ENCODE measurements at places on chromosomes 12 and 14.

GRCh38 chr12:53345486-53346188 is 9.5 kb upstream of the SP7 start:
- DNase-seq = no peak

DNA sequence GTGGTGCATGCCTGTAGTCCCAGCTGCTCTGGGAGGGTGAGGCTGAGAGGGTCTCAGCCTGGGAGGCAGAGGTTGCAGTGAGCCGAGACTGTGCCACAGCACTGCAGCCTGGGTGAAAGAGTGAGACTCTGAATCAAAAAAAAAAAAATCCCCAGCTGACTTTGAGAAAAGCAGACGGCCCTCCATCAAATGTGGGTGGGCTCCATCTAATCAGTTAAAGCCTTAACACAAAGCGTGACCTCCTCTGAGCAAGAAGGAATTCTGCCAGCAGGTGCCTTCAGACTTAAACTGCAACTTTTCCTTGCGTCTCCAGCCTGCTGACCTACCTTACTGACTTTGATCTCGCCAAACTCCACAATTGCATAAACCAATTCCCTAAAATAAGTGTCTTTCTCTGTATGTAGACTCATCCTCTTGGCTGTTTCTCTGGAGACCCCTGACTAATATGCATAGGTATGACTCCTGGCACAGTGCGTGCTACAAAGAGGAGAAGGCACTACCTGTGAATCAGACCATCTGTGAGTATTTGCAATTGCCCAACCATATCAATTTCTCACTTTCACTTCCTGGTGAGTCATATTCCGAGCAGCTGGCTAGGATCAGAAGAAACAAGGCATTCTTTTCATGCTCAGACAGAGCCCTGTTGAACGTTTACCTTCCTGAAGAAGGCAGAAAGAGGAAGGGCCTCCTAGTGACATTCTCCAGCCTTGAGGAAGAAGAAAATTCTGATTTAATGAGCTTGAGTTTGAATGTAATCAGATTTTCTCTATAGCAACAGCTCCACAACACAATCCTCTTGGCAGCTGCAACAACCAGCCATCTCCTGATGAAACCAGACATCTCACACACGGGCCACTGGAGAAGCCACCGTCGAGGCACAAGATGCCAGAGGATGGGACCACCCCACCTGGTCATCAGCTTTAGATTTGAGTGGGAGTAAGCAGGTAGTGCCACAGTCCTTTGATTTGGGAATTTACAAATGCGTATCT is 54.3 kb downstream of the CLMN start:
- peak; percentile 79 for DNase-seq

DNA sequence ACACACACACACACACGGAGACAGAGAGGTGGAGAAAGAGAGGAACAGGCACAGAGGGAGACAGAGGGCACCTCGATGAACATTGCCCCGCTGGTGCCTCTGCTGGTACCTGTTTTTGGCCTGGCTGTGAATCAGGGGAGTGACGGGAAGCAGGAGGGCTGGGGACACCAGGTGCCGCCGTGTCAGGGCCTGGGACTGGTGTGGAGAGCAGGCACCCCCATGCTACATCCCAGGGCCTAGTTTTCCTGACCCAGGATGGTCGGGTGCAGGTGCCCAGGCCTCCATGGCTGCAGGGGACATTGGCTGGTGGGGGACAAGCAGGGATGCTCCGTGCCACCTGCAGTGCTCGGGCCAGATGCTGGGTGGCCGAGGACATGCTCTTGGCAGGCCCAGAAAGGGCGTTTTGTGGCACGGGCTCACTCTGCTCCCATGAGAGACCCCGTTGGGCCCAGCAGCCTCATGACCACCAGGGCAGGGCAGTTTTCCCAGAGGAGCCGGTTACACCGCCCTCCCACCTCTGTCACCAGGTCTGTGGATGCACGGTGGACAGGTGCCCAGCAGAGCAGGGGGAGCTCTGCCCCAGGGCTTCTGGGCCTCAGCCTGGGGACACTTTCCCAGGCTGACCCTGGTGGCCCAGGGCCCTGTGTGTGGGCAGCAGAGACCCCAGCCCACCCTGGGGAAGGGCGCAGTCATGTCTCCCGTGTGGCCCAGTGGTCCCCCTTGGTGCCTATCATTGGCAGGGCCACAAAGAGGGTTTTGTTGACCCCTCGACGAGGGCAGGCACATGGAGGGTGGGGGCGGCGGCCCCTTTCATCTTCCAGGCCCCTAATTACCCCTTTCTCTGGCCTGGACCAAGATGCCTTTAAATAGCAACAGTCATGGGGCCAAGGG is 207.5 kb upstream of the RTL1 start:
- peak; percentile 6 for DNase-seq

GRCh38 chr14:33836203-33836899 is 114.5 kb downstream of the EGLN3 start:
- no peak for DNase-seq

DNA sequence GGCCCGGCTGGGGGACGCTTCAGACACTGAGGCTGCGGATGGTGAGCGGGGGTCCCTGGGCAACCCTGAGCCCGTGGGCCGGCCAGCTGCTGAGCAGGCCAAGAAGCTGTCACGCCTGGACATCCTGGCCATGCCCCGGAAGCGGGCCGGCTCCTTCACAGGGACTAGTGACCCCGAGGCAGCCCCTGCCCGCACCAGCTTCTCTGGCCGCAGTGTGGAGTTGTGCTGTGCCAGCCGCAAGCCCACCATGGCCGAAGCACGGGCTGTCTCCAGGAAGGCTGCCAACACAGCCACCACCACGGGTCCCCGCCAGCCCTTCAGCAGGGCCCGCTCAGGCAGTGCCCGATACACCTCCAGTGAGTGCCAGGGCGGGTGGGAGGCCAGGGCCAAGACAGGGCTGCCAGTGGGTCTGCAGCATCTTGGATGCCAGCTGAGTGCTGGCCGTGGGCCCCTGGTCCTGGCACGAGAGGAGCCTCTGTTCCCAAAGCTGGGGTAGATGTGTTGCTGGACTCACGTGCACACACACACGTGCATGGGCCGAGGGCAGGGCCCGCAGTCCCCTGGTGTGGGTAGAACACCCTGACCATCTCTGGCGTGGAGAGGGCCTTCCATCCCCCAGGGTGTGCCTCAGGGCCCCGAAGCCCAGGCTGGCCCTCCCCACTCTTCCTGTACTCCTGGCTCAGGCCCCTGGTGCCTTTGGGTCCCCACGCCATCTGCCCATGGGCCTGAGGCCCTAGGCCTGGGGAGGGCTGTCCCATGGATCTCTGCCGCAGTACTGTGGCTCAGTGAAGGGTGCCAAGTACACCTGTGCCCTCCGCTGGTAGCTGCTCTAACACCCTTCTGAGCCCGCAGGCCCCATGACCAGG is 22.8 kb downstream of the CEP170B start:
- DNase-seq = no peak

DNA sequence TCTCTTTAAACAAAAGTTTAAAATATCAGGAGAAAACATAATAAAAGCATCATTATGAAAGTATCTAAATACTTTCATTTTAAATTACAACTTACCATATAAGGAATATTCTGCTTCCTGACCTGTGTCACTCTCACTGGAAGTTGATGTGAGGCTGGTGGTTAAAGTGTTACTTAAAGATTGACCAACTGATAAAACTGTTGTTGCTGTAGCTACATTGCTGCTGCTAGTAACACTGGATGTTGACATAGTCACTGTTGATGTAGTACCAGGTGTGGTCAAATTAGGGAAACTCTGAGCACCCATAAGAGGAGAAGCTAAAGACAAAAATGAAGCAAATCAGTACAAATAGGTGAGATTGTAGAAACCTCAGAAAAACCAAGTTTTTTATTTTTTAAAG is 79.9 kb downstream of the HECTD1 start:
- DNase-seq = no peak

Measured in colonic mucosa (tissue), 4 donors.